Epithelial cell of proximal tubule (primary cell): ENCODE measurements at places on chromosomes 7 and 10. TPM values are rescaled to one million over a fixed set of nuclear protein-coding genes. Genes with fewer than 3 reads are reported as not detected.

Gene ZNF425
- 0.69 and 0.87 TPM in 2 replicates for total RNA-seq

Gene TMEM229A
- total RNA-seq: not detected in 2 replicates

Gene FFAR4
- total RNA-seq: not detected in 2 replicates

Gene MTURN
- total RNA-seq: 3.4 and 4.7 TPM in 2 replicates

Gene CYP26C1
- 0.06 and 0.43 TPM in 2 replicates for total RNA-seq

Gene ZNF37A
- 3.7 and 12.5 TPM in 2 replicates for total RNA-seq

Gene HOGA1
- total RNA-seq: 4.1 and 10.8 TPM in 2 replicates

Gene LRRC17
- total RNA-seq: 7.8 and 32.3 TPM in 2 replicates

DNA sequence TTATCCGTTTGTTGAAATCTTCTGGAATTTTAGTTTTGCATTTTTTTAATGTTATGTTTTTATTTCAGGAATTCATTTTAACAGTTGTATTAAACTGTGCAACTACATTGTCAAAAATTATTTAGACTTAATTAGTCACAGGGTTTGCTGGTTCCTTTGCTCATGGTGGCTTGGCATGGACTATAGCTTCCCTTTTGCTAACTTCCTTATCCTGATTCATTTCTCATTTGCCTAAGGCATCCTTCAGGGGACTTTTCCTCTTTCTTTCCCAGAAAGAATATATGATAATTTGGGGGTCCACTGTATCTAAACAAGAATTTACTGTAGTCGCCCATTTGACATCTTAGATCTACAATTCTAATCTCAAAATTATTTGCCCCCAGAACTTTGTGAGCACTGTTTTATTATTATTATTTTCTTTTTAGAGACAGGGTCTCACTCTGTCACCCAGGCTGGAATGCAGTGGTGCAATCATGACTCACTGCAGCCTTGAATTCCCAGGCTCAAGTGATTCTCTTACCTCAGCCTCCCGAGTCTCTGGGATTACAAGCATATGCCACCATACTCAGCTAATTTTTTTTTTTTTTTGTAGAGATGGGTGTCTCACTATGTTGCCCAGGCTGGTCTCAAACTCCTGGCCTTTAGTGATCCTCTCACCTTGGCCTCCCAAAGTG is 13.9 kb downstream of the FIGNL1 start:
- DNase-seq: peak; percentile 72

DNA sequence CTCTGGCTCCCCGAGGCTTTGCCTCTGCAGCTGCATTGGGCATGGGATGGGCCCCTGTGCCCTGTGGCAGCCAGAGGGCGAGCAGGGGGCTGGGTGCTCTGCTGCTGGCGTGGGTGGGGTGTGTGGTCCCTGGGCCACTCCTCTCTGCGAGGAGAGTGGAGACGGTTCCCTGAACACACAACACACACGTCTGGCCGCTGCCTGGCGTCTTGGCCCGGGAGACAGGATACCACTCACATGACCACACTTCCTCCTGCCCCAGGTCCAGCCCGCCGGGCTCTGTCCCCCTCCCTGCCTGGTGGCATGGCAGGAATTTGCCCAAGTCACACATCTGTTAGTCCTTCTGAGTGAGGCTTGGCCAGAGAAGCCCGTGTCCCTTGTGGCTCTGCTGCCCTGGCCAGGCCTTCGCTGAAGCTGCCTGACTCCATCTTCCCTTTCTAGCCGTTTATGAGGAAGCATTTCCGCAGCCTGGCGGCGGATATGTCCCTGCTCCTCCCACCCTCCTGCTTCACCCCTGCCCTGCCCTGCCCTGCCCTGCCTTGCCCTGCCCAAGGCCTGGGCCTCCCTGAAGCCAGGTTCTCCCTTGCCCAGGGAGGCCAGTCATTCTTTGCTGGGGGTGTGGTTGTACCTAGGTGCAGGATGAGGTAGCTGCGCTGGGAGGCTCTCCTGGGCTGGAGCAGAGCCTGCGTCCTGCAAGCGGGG is 3.0 kb downstream of the BRI3 start:
- no peak for DNase-seq

- DNase-seq: no peak
Observed at GRCh38 chr10:97768322-97769315, 3.2 kb downstream of the SFRP5 start.

DNA sequence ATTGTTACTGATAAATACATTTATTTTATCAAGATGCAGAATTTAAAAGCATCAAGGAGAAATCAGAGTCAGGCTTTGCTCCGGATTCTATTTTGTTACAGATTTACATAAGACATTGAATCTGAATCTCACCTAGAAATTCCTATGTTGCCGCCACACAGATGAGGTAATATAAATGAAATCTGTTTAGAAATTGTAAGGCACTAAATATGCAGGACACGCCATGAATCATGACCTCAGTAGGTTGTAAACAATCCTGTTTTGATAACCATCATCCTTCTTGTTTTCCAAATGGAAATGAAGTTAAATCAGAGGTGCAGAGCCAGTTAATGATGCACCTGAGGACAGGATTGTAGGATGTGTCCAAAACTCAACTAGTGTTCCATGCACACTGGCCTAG is 778.0 kb downstream of the MAGI2 start:
- no peak for DNase-seq

GRCh38 chr7:70037171-70037933 is 439.1 kb downstream of the AUTS2 start:
- no peak for DNase-seq

GRCh38 chr7:6649241-6649961 is 12.3 kb downstream of the ZNF316 start:
- no peak for DNase-seq

- DNase-seq: no peak
Observed at GRCh38 chr10:52308251-52309031, 5.6 kb upstream of the DKK1 start.

DNA sequence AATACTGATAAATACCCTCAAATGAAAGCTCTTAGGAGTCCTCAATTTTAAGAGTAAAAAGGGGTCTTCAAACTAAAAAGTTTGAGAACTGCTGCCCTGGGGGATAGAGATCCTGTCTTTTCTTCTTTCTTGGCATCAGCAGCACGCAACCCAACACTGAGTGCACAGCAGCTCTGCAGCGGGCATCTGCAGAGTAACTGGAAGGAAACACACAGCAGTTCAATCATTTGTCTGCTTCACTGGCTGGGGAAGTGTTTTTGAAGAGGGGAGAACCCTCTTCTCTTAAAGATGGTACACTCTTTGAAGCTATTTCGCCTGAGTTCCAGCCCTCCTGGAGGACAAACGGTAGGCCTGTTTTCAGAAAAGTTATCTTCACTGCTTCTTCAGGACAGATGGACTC is 193.6 kb downstream of the FGFR2 start:
- DNase-seq: no peak

- no peak for DNase-seq
Observed at GRCh38 chr7:34091321-34091917, 186.1 kb downstream of the BMPER start.
